ENCODE measurements at places on chromosomes 6 and 20. TPM values are rescaled to one million over a fixed set of nuclear protein-coding genes. Genes with fewer than 3 reads are reported as not detected.

DNA sequence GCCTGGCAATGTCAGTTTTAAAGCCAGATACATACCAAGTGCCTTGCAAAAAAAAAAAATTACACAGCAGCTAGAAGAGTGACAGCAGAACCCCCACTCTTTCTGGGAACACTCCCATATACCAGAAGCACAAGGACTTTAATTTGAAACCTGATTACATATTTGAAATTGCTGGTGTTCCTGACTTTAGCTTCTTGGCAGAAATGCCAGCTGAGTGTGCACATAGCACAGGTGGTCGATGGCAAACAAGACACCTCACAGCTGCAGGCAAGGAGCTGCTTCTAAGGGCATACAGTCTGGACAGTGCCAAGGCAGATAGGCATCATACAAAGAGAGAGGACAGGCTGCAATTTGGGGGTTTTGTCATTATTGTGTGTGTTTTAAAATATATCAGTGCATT, 150.7 kb upstream of the SGK1 start:
- DNase-seq: no peak

AIF1 gene
- total RNA-seq: 11.3 TPM

ERVFRD-1 gene
- not detected for total RNA-seq

BPIFA1 gene
- total RNA-seq: not detected

SERAC1 gene
- 6.1 TPM for total RNA-seq

OPN5 gene
- total RNA-seq: not detected

CUL9 gene
- 45.0 TPM for total RNA-seq

DNA sequence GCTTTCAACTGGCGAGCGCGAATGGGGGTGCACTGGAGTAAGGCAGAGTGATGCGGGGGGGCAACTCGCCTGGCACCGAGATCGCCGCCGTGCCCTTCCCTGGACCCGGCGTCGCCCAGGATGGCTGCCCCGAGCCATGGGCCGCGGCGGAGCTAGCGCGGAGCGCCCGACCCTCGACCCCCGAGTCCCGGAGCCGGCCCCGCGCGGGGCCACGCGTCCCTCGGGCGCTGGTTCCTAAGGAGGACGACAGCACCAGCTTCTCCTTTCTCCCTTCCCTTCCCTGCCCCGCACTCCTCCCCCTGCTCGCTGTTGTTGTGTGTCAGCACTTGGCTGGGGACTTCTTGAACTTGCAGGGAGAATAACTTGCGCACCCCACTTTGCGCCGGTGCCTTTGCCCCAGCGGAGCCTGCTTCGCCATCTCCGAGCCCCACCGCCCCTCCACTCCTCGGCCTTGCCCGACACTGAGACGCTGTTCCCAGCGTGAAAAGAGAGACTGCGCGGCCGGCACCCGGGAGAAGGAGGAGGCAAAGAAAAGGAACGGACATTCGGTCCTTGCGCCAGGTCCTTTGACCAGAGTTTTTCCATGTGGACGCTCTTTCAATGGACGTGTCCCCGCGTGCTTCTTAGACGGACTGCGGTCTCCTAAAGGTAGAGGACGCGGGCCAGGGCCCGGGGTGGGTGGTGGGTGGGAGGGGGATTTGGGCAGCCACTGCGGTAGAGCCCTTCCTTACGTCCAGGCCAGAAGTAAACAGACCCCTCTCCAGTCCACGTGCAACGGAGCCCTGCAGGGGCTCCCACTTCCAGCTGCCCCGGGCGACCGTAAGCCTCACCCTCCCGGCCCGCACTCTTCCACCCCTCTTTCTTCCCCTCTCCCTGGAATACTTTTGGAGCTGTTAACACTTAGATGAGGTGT, 998 bp downstream of the BMP2 start:
- no peak for DNase-seq

Measured in activated CD4-positive, alpha-beta memory T cell treated with anti-CD3 and anti-CD28 coated beads, Interleukin-2, amount 10 ng/mL, durations not matched to agents 7 days and 5 days (primary cell).